Sigmoid colon (tissue), 7 donors: ENCODE measurements at places on chromosomes 13 and 19. TPM values are rescaled to one million over a fixed set of nuclear protein-coding genes. Genes with fewer than 3 reads are reported as not detected.

DNA sequence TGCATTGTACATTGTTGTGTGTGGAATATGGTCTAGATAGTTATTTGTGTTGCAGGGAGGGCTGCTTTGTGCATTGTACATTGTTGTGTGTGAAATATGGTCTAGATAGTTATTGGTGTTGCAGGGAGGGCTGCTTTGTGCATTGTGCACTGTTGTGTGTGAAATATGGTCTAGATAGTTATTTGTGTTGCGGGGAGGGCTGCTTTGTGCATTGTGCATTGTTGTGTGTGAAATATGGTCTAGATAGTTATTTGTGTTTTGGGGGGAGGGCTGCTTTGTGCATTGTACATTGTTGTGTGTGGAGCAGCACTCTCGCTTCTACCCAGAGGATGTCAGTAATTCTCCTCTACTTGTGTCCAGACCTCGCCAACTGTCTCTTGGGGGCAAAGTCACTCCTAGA is 36.3 kb upstream of the ZNF835 start:
- no peak for DNase-seq

GRCh38 chr19:53853707-53854106 is 14.0 kb upstream of the MYADM start:
- no peak for DNase-seq

DNA sequence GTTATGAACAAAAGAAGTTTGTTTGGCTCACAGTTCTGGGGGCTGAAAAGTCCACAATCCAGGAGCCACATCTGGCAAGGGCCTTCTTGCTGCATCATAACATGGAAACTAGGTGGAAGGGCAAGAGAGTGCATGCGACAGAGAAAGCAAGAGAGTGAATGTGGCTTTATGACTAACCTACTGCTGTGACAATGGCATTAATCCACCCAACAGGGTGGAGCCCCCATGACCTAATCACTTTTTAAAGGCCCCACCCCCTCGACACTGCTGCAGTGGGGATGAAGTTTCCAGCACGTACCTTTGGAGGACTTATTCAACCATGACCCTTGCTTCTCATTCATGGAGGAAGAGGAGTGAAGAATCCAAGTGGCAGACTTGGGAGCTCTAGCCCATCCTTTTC is 30.0 kb upstream of the RFXAP start:
- DNase-seq, result no peak

GRCh38 chr13:50631041-50631440 is 212.5 kb downstream of the DLEU7 start:
- DNase-seq, result no peak

- DNase-seq, result no peak
Observed at GRCh38 chr19:49327878-49328544, 3.0 kb upstream of the SLC6A16 start.

DNA sequence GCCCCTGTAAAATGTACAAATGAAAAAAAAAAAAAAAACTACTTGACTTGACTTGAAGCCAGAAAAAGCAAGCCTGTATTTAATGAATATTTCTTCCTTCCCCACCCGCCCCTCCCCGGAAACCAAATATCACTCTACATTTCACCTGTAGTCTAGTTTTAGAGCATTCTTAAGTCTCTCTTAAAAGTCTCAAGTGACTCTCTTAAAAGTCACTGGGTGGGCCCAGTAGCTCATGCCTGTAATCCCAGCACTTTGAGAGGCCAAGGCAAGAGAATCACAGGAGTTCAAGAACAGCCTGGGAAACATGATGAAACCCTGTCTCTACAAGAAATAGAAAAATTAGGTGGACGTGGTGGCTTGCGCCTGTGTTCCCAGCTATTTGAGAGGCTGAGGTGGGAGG is 72.0 kb downstream of the TSC22D1 start:
- DNase-seq, result no peak

DNA sequence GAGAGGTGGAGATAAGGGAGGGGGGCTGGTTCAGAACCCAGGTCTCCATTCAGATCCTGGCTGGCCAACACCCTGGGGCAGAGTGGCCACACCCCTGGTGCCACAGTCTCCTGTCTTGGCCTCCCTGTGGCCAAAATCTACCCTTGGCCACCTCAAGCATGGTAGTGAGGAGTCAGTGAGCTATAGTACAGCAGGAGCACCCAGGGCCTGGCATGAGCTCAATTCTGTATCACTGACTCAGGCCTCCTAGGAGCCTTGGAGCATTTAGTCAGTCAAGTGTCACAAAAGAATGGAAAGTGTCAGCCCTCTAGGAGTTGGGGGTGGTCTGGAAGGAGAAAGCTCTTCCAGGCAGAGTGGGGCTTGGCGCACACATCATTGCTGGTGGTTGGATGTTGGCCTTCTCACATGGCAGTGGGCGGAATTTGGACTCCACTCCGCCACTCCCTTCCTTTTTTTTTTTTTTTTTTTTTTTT is 6.6 kb upstream of the CD79A start:
- no peak for DNase-seq

DNA sequence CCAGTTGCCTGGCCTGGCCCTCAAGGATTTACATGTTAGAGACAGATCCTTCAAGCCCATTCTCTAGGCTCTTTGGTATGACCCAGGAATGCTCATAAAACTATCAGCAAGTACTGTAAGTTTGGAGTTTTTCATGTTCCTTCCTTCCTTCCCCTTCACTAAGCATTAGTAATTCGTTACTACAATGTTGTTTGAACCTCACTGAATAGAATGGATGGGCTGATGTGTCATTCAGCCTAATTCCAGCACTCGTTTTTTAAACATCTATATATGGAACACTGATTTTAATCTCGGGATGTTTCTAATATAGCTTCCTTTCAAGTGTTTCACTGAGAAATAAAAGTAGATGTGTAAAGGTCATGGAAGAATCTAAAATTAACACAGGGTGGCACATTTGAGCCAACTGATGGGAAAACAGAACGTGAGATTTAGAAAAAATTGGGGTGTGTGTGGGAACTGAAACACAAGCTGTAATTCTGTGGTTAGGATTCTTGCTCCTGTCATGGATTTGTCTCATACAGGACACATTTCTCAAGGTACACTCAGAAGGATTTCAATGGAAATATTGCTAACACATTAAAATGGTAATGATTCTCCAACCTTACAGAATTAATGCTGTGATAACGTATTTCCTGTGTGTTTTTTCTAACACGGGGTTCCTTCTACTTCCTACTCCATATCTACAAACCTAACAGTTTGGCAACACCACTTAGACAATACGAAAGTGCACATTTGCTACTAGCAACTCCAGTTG is 93.4 kb downstream of the FLT1 start:
- DNase-seq, result no peak

DNA sequence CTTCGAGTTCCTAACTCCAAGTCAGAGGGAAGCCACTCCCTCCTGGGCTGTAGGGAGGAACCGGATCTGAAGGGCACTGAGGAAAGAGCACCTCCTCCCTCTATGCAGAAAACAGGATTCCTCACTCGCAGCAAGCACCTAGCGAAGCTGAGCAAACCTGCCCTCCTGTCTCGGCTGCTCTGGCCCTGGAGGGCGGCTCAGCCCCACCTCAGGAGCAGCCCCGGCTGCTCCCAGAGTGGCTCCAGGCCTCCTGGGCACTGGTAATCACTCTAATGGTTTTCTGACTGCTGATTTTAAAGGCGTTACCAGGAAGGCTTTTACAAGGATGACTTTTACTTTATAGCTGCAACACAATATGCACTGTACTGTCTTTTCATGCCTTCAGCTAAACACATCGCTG is 312.5 kb downstream of the TEX29 start:
- DNase-seq, result no peak

Gene ATP1A3
- 2.8 TPM for total RNA-seq

Gene FFAR3
- 1.4 TPM for total RNA-seq

Gene SELENOV
- not detected for total RNA-seq
